NCI-H69 (cell line): ENCODE measurements at places on chromosomes 2 and 18.

DNA sequence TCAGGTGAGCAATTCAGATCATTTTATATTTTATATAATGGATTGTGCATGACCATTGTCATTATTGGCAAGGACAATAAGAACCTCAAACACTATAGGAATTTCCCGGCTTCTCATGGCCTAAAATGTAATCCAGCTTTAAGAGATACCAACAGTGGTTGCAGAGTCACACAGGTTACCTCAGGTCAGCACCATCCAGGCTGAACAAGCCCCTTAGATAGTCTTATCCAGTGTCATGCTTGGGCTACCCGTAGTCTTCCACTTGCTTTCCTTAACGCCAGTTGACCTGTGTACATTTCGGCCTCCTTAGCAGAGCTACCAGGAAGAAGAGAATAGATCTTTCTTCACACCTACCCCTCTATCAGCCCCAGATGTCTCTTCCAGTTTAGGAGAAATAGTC, 293.3 kb upstream of the SYT4 start:
- no peak for DNase-seq

- no peak for DNase-seq
Observed at GRCh38 chr2:151481744-151482143, 72.0 kb downstream of the RIF1 start.

DNA sequence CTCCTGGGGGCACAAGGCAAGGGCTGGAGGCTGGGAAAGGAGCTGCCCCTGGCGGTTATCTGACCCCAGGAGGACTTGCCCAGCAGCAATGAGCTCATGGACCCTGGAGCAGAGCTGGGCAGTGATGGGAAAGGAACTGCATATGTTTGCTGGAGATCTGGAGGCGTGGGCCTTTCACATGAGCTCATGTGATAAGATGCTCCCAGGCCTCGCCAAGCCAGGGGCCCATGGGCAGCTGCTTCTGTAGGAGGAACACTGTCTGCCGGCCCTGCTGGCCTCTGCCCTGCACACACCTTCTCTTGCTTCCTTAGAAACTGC, 9.0 kb upstream of the NPPC start:
- DNase-seq, result no peak

GRCh38 chr2:120908314-120908975, 172.8 kb downstream of the GLI2 start:
- no peak for DNase-seq

GRCh38 chr2:224990710-224991109, 51.6 kb downstream of the DOCK10 start:
- no peak for DNase-seq

DNA sequence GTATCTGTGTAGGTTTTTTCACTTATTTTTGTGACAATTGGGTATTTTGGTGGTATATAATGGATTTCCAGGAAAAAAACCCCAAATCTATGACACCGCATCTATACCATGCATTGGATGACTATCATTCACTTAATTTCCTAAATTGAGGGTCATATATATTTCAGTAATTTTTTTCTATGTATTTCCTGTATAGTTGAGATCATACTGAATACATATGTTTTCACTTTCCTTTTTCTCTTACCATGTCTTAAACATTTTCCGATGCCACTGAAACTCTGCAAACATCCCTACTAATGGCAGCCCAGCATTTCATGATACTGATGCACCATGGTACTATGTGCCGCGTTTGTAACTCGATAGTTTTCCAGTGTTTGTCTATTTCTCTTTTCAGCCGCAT, 40.4 kb downstream of the CDKL4 start:
- no peak for DNase-seq
